ENCODE measurements at places on chromosomes 4 and X.

DNA sequence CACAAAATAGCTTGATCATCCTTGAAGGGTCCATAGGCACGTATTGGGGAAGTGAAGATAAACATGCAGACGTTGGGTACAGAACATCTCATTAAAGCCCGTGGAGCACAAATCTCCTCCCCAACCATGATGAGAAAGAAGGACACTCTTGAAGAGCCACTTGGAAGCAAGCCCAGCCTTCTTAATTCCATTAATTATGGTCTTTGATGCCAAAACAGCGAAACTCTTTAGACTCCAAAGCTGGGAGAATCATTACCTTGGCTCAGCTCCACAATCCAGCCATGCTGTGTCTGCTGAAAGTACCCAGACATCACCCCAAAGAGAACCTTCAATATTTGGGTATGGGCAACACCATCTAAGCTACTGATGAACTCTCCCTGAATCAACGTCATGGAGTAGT is 169.0 kb upstream of the MBNL3 start:
- no peak for DNase-seq

DNA sequence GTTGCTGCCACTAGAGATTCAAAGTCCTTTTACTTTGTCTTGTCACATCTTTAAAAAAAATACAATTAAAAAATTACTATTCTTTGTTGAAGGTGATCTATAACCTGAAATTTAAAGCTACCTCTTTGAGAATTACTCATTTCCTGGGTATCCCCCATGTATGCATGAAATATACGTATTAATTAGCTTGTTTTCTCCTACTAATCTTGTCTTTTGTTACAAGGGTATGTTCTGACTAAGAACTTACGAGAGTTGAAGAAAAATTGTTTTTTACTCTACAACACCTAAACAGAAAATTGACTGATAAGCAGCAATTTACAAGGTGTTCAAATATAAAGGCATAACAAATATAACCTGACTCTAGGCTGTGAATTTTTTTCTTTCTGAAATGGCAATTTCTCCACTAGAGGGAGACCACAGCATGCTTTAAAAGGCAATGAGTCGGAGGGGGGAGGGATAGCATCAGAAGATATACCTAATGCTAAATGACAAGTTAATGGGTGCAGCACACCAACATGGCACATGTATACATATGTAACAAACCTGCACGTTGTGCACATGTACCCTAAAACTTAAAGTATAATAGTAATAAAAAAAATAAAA is 249.6 kb downstream of the OPHN1 start:
- DNase-seq: no peak

DNA sequence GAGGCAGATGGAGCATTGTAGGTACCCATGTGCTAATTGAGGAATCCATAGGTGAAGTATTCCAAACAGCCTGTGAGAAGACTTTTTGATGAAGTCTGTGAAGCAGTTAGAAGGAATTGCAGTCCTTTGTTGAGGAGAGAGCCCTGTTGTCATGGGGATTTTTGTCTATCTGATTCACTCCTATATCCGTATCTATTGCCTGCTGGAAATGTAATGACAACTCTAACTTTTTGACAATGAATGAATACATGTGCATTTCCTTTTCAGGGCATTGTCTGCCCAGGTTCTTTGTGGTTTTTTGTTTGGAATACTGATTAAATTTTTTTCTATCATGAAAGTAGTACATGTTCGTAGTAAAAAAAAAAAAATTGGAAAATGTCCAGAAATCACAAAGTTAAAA is 31.1 kb downstream of the STK32B start:
- DNase-seq: no peak

DNA sequence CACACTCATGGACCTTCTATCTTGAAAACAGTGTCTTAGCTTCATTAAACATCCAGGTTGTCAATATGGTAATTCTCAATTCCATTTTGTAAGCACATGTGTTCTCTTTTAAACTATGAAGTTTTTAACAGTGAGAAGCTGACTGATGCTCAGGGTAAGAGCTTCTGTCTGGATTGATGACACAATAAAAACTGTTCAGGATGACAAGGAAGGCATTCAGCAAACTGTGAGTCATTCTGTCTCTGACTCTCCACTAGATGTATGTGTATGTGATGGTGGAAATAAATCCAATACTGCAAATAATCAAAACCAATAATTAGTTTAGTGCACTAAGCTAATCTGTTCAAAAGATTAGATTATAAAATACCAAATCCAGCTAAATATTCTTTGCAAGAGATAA is 115.3 kb upstream of the ARX start:
- DNase-seq: no peak

DNA sequence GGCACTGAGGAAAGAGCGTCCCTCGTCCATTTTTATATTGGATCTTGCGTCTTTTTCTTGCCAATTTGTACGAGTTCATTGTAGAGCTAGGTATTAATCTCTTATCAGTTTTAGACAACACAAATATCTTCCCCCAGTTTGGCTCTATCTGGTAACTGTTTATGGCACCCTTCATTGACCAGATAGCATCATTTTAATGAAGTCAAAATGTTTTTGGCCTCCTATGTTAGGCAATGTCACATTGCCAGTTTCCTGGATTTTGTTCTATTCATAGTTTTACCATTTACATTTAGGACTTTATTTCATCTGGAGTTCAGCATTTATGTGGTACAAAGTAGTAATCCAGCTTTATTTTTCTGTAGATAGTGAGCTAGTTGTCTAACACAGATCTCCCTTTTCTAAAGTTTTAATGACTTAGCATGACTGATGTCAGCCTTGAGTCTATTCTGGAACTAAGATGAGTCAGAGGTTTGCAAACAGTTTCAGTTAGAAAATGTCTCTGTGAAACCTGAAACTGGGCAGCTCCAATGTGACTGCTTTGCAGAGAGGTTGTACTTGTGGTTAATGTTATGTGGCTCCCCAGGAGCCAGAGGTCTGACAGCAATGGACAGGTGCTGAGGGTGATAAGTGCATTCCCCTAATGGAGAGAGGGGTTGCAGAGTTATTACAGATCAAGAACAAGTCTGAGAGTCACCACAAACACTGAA is 5.3 kb upstream of the STBD1 start:
- peak; percentile 80 for DNase-seq

DNA sequence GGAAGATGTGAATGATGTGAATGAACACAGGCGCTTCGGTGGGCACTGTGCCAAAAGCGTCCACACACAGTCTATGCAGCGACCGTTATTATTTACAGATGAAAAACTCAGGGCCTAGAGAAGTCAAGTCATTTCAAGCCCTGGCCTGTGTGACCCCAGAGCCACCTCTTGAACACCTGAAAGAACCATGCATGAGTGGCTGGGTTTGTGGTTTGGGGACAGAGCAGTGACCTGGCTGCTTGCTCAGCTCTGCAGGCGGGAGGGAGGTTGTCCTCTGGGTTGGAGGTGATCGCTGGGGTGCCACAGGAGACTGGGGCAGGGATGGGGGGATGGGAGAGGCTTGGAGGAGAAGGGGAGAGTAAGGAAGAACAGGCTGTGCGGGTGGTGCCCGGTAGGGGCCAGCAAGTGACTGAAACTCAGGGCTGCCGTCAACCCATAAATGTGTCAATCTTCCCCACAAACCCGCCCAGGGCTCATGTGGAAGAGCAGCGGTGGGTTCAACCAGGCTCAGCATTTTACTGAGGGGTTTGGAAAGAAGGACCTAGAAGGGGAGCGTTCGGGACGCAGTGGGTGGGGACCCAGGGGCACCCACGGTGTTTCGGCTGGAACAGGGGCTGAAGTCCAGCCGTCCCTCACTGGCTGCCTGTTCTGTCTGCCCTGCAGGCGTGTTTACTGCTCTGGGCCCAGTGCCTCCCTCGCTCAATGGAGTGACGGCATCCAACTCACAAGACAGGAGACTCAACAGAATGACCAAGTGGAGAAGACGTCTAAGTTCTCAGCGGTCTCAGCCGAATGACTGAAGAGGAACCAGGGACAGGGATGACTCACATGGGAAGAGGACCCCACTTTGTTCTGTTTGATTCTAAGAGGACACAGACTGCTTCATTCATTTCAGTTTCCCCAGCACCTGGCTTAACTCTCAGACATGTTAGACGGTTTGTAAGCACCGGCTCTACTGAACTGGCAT is 167.8 kb downstream of the AFAP1 start:
- peak; percentile 72 for DNase-seq

- no peak for DNase-seq
Observed at GRCh38 chr4:10951306-10951705, 266.7 kb upstream of the CLNK start.
